Hepatic stellate cell (primary cell): ENCODE measurements at places on chromosomes 7 and 10.
A peak's percentile ranks its signal among the peaks of the same experiment; 100 is the strongest.

- DNase-seq: no peak
Observed at GRCh38 chr10:11462071-11462470, 149.4 kb downstream of the USP6NL start.

DNA sequence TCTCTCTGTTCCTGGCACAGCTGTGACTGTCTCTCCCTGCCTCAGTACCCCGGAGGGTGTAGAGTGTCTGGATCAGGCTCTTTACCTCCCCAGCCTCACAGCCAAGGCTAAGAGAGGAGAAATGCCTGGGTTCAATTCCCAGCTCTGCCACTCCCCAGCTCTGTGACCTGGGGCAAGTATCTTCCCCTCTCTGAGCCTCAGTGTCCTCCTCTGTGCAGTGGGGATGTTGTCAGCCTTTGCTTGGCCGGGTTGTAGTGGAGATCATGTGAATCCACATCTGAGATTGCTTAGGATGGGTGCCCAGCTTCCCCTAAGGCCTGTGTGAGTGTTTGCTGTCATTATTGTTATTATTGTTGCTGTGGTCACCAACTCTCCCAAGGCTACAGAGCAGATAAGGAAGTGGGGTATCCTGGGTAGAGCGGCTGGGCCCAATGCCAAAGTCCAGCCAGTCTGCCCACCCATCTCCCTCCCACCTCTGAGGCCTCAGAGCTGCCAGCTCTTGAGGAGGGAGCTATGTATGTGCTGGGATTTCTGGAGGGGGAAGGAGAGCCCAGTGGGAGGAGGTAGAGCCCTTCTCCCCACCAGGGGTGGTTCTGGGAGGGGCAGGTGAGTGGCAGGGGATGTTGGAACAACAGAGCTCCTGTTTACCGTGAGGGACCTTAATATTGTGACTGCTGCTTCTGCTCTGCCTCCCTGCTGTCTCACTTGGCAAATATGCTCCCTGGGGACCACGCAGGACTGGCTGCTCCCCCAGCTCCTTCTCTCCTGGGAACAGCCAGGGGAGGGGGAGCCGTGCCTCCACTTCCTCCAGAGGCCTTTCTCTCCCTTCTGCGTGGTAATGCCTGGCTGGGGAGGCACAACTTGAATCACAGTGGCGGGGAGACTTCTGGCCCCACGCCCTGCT is 170.5 kb downstream of the RPS24 start:
- DNase-seq: peak; percentile 36

GRCh38 chr7:141738592-141739013 is 445 bp downstream of the SSBP1 start:
- no peak for DNase-seq

- DNase-seq: no peak
Observed at GRCh38 chr7:68439897-68440296, 1158.4 kb upstream of the AUTS2 start.

DNA sequence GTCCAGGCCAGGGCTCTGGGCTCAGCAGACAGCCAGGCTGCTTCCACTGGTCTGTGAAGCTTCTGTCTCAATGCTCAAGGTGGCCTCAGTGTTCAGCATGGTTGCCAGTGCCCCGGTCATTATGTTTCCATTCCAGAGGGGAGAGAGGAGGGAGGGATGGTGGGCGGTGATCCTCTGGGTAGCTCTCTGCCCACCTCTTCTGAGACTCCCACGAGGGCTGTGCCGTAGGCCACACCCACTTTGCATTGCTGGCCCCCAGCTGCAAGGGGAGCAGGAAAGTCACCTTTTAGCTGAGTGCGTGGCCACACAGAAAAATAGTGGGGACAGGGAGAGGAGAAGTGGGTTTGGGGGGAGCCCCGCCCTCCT is 42.5 kb downstream of the FOXK1 start:
- peak; percentile 68 for DNase-seq

DNA sequence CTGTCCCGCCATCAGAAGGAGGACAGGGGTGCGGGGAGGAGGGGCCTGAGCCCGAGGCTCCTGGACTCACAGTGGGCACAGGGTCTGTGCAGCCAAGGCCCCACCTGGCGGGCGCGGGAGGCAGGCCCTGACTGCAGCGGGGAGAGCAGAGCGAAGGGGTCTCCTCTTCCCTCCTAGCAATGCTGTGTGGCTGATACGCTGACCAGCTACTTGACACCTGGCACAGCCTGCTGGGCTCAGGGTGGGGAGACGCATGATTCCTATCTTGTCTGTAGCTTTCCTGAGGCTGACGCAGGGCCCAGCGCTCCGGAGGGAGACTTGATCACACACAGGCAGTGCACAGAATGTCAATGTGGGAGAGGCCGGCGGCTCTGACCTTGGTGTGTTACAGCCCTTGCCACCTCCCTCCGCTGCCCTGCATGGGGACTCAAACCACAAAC is 174.9 kb downstream of the ELFN1 start:
- no peak for DNase-seq

DNA sequence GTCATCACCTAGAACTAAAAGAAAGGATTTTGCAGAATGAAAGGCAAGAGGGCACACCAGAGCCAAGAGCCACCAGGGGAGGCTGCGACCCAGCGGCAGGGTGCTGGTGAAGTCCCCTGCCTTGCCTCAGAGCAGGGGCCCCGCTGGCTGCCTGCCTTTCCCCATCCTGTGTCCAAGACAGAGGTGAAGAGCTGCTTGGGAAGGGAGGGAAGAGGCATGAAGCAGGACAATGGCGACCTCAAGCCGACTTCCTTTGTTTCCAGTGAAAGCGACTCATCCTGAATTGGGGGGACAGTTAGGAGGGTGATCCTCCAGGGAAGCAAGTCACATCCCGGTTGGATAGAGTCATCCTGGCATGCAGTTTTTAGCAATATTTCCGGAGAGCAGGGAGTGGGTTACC is 255.5 kb upstream of the YAE1 start:
- no peak for DNase-seq

- peak; percentile 49 for DNase-seq
Observed at GRCh38 chr10:125878957-125879835, 1.9 kb downstream of the DHX32 start.

DNA sequence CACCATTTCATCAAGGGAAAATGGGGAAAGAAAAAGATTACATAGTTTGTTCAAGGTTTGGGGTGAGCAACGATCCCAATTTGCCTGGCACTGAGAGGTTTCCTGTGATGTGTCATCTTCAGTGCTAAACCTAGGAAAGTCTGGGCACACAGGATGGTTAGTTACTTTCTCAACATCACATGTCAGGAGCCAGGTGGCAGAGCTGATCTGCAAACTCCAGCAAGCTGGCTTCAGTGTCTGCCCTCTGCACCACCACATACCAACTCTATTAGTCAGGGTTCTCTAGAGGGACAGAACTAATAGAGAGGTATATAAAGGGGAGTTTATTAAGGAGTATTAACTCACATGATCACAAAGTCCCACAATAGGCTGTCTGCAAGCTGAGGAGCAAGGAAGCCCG is 11.3 kb downstream of the ADAM12 start:
- no peak for DNase-seq

DNA sequence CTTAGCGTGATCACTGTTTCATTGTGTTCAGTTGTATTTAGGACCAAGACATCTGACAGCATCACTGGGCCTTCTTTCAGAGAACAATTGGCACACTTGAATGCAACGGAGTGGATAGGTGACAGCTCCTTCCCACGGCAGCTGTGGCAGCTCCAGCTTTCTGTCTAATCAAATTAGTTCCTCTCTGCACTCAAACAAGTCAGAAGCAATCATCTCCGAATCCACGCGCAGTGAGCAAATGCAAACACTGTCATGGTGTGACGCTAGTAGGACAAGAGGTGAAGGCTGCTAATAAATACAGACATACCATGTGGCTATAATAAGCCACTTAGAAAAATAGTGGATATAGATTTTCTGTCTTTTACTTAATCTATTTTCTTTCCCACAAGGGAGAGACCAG is 542.4 kb downstream of the ACTR3B start:
- no peak for DNase-seq

- no peak for DNase-seq
Observed at GRCh38 chr10:100081075-100082001, at the start of gene CPN1. TSS of gene CPN1 (minus strand) at chr10:100081869. CDS start at chr10:100081625, 244 bp downstream.

- DNase-seq: no peak
Observed at GRCh38 chr10:131852176-131852822, 48.5 kb upstream of the PPP2R2D start.

- DNase-seq: no peak
Observed at GRCh38 chr7:69893906-69894305, 295.6 kb downstream of the AUTS2 start.

DNA sequence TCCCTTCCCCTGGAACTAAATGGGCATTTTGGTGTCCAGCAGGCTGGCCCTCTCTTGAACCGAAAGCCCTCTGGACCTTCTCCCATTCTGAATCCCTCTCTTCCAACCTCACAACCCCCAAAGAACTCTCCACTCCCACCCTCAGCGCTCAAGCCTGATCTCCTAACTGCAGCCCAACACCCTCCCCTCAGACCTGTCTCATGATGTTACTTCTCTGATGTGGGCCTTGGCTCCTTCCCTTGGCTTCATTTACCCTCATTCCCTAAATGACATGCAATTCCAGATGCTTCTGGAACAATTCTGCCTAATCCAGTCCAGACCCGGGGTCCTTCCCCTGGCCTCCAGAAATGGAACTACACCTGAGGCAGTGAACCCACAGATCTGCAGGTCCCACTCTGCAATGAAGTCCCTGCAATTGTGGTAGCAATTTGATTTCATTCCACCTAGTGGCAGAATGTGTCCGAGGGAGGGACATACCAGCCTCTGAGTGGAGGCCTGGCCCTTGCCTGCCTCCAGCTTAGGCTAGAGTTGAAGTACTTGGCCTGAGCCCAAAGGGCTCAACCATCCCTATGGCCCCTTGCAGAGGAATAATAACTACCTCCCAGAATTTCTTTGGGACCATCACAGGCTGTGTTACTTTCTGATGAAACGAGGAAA is 4.1 kb upstream of the CEP41 start:
- DNase-seq: no peak

GRCh38 chr10:45424668-45425404 is 50.8 kb downstream of the ALOX5 start:
- DNase-seq: no peak

DNA sequence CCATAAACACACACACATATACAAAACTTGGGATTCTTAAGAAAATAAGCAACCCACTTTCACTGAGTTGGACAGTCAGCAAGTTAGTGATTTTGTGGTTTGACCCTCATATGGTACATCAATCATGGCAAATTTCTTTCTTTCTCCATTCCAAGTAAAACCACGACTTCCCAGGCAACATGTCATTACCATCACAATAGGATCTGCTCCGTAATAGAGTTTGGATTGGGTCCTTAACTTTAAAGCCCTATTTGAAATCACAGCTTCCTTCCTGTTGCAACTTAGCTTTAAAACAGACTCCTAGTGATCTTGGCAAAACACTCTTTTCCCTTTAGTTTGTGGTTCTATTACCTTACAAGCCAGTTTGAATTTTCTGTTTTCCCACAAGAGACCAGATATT is 483.6 kb downstream of the INHBA start:
- no peak for DNase-seq

DNA sequence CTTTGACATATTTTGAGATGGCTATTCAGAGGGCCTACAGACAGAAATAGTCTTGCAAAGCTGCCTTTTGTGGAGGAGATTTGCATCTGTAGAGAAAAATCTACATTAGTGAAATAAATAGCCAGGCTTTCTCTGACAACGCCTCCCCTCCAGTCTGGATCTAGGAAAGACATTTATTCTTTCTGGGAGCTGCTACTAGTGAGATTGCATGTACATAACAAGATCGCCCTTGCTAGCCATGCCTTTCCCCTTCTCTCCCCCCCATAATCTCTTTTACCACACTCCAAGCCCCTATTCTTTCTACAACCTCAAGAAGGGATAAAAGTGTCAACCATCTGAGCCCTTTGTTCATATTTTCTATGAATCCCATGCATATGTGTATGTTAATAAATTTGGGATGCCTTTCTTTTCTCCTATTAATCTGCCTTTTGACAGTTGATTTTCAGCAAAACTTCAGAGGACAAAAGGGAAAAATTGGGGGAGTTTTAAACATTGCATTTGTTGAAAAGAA is 194.2 kb downstream of the SNX13 start:
- DNase-seq: no peak

- no peak for DNase-seq
Observed at GRCh38 chr7:50531401-50531911, 33.7 kb downstream of the DDC start.

- no peak for DNase-seq
Observed at GRCh38 chr10:55426138-55426537, 625.1 kb upstream of the PCDH15 start.

GRCh38 chr7:34036972-34037792 is 131.8 kb downstream of the BMPER start:
- DNase-seq: no peak

- DNase-seq: no peak
Observed at GRCh38 chr10:129545261-129545660, 78.2 kb downstream of the MGMT start.

DNA sequence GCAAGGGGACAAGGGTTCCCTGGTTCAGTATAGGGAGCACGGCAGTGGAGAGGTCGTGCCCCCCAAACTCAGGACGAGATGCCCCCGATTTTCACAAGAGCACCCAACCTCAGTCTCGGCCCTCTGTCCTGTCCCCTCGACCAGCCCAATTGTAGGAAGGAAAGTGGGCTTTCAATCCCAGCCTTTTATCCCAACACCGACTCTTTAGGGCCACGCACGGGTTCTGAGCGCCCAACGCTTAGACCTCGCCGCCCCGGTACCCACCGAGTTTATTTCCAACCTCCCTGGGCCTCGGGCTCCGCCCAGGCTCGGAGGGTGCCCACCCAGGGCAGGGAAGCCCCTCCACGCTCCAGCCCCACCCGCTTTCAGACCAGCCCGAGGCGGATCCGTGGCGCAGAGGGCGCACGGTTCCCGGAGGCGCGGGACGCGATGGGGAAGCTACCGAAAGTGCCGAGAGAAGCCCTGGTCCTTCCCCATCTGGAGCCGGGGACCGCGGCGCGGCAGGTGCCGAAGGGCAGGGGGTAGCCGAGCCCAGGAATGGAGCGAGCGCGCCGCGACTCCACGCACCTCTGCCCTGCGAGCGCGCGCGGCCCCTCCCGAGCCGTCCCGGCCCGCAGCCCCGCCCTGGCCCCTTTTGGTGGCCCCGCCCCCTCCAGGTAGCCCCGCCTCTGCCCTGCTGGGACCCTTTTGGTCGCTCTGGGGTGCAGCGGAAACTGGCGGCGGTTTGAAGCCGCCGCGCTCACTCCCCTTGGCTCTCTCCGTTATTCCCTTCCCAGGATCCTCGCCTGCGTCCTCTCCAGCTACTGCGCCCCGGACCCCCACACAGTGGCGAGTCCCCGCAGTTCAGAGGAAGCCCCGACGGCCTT is 20.4 kb downstream of the GRID2IP start:
- DNase-seq: no peak
